ENCODE measurements at places on chromosomes 1 and 21.

DNA sequence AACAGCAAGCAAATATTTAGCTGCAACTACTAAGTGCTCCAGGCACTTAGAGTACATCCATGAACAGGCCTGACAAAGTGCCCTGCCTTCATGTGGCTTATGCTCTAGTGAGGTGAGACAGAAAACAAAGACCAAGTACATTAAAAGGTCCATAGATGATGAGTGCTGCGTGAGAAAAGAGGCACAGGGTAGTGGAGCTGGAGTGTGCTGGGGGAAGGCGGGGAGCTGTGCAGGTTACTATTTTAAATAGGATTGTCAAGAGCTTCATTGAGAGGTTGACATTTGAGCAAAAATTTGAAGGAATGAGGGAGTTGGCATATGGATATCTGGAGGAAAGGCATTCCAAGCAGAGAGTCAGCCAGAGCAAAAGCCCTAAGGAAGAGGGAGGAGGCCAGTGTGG, 29.3 kb upstream of the RXRG start:
- no peak for DNase-seq

DNA sequence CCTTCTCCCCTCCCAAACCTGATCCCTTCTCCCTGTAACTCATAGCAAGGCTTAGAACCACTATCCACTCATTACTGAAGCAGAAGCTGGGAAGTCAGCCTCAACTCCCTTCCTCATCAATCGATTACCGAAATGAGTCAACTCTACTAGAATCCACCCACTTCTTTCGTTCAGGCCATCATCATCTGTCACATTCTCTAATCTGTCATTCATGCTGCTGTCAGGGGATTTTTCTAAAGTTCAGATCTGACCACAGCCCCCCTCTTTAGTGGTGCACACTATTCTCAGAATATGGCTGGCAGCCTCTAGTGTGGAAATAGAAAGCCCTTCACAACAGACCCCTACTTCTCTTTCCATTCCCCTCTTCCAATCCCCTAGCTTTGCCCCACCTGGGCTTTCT, 5.1 kb downstream of the NT5C1A start:
- no peak for DNase-seq

GRCh38 chr1:156198831-156199349, 5.0 kb downstream of the SLC25A44 start:
- DNase-seq = no peak

GRCh38 chr1:96187020-96187419, 534.6 kb upstream of the PTBP2 start:
- DNase-seq = no peak

- DNase-seq = no peak
These were observed 628.1 kb downstream of the LMO4 start for GRCh38 chr1:87956750-87957149.

GRCh38 chr1:15485636-15486035, 9.7 kb downstream of the CELA2B start:
- DNase-seq = no peak

- DNase-seq = no peak
These were observed 50.6 kb upstream of the NTPCR start for GRCh38 chr1:232899839-232900238.

DNA sequence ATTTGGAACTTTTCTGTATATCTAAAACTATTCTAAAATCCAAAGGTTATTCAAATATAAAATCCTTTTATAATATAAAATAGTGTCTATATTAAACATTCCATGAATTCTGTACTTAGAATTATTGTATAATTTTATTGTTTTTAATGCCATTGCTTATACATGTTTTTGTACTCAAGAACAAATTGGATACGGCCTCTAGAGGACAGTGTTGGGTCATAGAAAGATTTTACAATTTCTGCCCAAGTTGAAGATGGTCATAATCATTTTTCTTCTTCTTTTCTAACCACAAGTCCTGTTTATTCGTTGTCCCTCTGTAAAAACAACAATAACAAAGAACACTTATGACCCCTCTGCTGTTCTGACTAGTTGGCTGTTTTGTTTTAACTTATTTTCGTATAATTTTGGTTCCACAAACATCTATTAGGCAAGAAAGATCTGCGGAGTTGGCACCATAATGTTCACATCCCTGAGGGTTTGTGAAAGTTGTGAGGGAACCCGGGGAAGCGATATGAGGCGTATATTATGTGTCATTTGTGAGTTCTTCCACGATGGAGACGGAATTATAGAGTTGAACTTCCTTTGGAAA, 75.7 kb upstream of the KIF26B start:
- DNase-seq = no peak

- no peak for DNase-seq
These were observed 71.1 kb upstream of the CD34 start for GRCh38 chr1:207981976-207982375.

DNA sequence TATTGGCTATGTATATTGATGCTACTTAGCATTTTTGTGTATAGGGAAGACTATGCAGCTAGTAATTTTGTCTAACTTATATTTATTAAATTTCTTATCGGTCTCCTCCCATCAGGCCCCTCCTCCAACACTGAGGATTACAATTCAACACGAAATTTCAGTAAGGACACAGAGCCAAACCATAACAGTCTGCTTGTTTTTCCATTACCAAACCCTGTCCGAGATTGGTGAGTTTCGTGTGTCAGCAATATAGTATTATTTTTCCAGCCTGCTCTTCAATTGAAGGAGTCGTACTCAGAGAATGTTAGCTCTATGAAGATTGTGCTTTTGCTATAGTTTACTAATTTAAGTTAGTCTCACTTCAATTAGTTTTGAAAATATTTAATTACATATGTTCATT, 1495.3 kb downstream of the MRPL39 start:
- no peak for DNase-seq

- no peak for DNase-seq
These were observed 412.1 kb downstream of the LTN1 start for GRCh38 chr21:28580585-28580984.

GRCh38 chr21:31279986-31280385, 64.1 kb downstream of the TIAM1 start:
- no peak for DNase-seq

DNA sequence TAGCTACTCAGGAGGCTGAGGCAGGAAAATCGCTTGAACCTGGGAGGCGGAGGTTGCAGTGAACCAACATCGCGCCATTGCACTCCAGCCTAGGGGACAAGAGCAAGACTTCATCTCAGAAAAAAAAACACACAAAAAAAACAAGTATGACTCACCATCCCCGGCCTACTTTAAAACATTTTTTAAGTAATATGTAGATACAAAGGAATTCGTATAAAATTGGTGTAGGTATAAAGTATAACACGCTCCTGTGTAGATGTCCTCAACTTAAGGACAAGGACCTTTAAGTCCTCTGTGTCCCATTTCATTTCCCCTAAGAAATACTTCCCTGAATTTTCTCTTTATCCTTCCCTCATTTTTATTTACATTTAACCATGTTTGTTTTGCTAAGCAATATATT, 73.4 kb upstream of the PKN2 start:
- no peak for DNase-seq

- DNase-seq = no peak
These were observed 129.8 kb upstream of the SAMSN1 start for GRCh38 chr21:14675774-14676530.

DNA sequence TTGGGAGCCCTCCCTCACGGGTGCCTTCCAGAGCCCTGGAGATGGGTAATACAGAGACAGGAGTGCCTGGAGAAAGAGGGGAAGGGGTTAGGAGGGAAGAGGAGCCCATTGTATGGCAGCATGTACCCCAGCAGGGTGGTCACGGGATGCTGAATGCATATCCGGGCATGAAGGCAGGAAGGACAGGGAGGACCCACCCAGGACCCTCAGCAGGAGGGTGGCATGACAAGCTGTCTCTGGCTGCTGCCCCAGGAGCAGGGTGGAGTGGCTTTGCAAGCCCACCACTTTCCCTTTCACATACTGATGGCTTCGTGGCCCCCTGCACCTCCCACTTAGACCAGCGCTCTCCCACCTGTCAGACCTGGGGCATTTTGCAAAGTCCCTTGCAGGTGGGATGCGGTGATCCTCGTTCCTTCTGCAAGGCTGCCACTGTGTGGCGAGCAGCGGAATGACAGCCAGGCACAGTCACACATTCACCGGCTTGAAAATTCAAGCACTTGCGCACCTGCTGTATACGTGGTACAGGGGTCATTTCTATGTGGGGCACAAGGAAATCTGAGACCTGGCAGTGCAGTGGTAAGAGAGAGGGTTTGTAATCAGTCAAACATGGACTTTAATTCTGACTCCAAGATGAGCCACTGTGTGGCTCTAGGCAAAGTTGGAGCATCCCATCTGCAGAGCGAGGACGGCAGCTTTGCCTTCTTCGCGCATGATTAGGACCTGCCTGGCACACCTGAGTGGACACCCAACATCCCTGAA, 53.2 kb upstream of the TMEM51 start:
- peak; percentile 10 for DNase-seq

DNA sequence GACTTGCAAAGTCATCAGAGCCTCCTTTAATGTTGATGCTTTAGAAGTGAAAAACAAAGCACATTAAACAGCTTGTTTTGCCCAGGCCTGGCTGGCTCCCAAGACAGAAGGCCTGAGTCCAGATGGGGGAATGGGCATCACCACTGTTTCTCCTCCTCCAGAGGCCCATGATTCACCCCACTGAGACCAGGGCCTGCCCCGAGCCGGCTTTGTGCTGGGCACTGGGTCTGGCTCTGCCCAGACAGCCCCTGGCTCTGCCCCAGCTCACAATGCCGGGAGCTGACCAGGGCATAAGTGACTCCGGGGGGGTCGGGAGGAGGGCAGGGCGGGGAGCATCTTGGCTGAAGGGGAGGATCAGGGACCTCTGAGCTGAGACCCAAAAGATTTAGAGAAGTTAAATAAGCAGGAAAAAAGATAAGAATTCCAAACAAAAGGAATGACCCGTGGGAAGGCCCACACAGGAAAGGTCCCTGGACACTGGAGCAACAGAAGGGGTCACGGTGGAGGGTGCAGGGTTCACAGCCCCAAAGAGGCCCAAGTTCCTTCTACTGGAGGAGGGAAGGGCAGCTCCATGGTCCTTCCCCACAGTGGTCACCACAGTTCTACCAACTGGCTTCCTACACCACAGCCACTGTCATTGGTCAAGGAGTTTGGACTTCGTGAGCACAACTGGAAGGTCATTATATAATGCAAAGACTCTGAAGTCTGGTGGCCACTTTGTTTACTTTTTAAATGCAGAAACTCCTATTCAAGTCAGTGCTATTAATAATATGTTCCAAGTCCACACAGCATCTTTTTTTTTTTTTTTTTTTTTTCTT, 5.5 kb downstream of the C2CD2 start:
- DNase-seq = no peak

DNA sequence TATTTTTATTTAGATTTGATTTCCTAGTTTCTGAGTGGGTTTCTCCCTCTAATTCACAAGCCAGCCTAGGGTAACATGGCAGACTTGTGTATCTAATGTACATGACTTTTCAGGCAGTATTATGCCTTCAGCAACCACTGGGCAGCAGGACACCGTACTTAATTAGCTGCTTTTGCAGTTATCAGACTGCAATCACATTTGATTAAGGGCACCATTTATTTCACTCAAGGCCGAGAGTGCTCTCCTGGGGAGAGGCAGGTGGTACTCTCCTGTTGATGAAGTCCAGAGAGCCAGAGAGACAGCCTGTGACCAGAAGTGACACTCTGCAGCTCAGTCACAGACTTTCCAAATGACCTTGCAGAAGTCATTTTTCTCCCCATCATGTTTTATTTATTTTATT, 18.7 kb downstream of the CYYR1 start:
- DNase-seq = no peak

DNA sequence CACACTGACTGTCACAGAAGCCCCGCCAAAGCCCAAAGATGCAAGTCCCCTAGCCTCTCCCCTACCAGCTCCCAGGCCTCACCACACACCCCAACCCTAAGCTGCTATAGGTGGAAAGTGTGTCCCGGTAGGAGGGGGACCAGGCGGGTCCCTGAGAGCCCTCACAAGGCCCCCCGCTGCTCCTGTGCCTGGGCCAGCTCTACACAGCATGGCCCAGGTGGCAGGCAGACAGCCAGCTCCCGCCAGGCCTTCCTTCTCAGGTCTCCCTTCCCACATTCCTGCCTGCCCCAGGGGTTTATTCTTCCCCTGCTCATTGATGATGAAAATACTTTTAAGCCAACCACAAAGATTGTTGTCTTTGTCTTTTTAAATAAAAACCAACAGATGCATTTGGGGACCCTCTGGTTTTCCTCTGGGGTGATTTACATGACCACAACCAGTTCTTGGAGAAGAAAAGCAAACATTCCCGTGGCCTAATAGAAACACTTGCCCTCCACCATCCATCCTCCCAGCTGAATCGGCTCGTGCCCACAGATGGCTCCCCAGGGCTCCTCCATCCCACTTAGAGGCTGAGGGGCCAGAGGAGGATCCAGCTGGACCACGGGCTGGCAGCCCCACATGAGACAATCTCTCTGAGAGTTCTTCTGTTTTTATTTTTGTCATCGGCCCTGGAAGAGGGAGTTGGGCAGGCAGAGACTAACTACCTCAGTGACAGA, 93.1 kb downstream of the DMRTB1 start:
- no peak for DNase-seq
